ENCODE measurements at places on chromosomes 11 and 22.

GRCh38 chr11:37404231-37404630, 806.2 kb upstream of the RAG2 start:
- no peak for DNase-seq

- no peak for DNase-seq
These were observed 64.7 kb downstream of the ADAMTS15 start for GRCh38 chr11:130513132-130513531.

DNA sequence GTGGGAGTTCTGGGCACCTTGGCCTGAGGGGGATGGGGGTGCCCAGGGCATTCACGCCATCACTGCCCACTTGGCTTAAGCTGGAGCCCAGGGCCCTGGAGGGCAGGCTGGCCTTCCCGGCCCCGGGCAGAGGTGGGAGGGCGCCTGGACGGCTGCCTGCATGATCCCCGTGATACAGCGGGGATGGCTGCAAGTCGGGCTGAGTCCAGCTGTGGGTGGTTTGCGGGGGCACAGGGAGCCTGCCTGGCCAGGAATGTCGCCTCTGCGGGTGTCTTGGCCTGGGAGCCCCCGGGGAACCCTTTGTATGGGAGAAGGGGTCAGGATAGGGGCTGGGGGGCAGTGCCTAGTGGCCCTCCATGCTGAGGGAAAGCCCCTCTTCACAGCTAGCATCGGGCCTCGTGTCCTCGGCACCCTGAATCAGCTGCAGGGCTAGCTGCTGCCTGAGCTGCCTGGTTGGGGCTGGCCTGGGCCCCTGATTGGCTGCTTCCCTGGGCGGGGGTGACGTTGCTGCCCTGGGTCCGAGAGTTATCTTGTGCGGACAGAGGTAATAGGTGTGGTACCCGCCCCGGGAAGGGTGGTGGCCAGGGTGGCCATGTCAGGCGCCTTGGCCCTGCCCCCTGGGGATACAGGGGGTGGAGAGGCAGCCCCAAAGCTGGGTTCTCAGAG, 8.3 kb downstream of the BRSK2 start:
- DNase-seq = no peak

- DNase-seq = no peak
These were observed 8.2 kb downstream of the TMPRSS5 start for GRCh38 chr11:113697756-113698407.

DNA sequence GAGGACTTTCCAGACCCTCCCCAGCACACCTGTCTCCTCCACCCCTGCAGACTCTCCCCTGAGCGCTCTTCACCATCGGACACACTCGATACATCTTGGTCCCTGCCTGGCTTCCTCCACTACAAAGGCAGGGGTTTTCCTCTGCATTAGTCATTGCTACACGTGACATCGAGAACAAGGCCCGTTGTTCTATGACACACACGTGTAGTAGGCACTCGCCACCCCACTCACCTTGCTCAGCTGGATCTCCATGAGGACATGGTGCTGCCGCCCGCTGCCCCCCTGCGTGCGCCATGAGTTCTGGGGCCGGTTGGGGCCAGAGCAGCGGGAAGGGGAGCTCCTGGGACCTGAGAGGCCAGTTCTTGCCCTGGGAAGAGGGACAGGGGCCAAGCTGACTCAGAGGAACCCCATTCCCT, 16.7 kb downstream of the ATG2A start:
- no peak for DNase-seq

DNA sequence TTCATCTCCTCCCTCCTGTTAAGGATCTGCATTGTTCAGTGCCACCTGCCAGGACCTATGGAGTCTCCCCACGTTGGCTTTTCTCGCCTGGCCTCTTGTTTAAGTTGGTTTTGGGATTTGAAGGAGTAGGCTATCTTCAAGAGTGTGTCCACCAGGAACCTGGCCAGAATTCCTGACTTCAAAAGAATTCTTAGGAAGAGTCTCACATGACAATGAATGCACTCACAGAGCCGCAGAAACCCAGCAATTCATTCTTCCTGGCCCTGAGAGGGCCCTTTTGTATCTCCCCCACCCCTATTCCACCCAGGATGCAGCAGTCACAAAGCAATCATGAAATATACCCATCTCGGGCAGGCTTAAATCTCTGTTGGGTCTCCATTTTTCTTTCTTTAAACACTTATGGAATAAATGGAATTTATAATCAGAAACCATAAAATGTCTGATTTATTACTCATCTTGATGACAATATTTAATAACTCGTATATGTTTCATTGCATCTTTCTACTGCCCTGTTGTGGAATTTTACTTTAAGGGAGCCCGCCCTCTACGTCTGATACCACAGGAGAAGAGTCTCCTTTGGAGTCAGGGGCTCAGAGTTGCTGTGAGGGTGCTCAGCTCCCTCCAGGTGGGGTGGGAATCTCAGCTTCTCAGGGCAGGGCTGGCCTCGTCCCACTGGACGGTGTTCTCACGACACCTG, 507.0 kb downstream of the NTM start:
- no peak for DNase-seq

DNA sequence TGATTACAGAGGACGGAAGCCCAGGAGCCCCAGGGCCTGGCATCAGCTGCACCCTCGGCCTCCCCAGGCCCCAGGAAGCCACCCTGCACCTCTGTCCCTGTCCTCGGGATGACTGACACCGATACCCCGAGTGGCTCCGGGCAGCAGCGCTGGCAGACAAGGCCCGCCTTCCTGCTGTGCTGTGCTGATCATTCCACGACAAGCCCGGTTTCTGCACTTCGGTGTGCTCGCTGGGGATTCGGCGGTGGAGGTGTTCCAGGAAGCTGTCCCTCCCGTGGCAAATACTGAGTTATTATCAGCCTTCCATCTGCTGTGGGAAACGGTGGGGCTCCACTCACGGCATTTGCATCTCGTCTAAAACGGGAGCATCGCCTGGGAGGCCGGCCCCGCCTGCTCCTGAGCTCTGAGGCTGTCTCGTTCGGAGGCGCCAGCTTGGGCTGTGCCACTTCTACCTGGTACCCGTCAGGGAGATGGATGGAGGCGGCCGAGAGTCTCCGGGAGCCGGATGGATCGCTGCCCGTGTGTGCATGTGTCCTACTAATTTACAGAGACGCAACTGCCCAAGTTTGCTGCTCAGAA, 506.1 kb downstream of the BRD1 start:
- DNase-seq = no peak

DNA sequence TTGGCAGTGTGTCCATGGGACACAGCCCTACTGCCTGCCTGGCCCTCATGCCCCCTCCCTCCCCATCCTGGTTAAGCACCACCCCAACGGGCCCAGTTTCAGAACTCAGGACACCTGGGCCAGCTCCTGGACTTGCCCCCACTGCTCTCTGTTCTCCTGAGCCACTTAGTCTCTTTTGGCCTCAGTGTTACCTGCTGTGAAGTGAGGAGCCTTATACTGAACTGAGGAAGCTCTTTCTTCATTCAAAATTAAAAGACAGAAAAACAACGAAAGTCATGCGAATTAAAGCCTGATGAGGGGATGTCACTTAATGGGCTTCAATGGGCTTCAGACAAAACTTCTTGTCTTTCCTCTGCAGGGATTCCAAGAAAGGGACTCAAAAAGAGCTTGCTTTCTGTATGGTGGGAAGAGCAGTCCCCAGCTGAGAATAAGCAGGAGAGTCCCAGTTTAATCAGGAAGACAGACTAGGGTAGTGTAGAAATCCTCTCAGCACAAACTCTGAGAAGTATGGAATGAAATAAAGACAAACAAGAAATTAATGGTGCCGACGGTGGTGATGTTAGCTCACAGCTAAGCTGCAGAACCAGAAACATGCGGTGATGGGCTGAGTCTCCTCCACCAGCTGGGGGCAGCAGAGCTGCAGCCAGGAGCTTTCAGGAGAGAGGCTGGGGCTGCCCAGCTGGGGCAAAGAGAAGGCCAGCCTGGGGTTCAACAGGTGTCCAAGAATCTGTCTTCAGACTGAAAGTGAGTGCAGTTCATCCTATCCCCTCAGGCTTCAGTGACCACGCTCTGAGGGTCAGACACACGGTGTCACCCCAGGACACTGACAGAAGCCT, 101.0 kb downstream of the GGTLC2 start:
- no peak for DNase-seq

- no peak for DNase-seq
These were observed 103.7 kb upstream of the RASSF10 start for GRCh38 chr11:12905435-12905834.

DNA sequence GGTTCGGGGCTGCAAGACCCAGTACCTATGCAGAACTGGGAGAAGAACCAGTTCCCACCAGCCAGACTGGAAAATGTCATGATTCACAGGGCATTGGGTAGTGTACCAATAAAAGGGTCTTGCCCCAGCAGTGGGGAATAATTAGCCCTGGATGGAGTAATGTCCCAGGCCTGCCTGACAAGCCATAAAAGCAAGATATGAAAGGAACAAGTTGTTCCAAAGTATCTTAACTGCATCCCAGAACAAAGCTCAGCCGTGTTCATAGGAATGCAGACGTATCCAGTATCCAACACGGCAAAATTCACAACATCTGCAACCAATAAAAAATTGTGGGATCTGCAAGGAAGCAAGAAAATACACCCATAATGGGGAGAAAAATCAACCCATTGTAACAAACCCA, 47.9 kb downstream of the ASCL2 start:
- no peak for DNase-seq

DNA sequence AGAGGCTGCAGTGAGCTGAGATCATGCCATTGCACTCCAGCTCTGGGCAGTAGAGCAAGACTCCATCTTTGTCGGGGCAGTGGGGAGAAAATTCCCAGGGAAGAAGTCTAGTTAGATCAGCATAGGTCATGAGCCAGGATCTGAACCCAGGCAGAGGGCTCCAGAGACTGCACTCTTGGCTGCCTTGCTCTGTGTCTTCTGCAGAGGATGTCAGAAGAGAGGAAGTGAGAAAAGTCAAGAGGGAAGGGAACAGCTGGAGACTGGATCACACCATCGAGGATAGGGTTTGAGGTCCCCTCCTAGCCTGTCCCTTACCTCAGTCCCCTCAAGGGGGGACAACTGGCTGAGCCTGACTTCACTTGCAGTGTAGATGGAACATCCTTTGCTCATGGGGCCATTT, 5.8 kb downstream of the MYOD1 start:
- no peak for DNase-seq

DNA sequence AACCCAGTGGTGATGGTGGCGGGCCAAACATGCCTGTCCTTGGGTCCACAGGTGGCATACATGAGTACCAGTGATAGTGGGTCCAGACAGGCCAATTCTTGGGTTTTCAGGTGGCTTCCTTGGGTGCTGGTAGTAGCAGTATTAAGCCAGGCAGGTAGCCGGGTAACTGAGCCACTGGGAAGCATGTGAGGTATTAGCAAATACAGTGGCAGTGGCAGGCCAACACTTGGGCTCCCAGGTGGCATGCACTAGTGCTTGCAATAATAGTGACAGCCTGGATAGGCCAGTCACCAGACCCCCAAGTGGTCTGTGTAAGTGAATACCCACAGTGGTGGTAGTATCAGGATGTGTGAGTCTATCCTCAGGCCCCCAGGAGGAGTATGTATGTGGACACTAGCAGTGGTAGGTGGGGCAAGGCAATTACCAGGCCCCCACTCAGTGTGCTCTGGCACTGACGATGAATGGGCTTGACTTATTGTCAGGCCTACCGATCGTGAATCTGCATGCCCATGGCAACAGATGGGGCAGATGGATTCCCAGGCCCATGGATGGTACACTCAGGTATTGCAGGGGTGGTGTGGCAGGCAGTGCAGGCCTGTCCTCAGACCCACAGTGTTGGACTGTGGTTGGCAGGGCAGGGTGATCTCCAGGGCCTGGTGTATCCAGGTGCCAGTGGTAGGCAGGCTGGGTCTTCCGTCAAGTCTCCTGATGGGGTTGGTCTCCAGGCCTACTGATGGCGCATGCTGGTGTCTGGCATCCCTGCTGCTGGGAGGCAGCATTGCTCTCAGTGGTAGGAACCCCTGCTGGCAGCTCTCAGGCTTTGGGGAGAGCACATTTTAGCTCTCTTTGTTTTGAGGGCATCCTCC, 840.7 kb downstream of the FAM181B start:
- no peak for DNase-seq

GRCh38 chr11:115515647-115516395, 11.6 kb upstream of the CADM1 start:
- no peak for DNase-seq

- DNase-seq = no peak
These were observed 10.7 kb downstream of the XNDC1N start for GRCh38 chr11:71917646-71918140.

- peak; percentile 37 for DNase-seq
These were observed 12.8 kb downstream of the DGCR2 start for GRCh38 chr22:19109198-19110063.

DNA sequence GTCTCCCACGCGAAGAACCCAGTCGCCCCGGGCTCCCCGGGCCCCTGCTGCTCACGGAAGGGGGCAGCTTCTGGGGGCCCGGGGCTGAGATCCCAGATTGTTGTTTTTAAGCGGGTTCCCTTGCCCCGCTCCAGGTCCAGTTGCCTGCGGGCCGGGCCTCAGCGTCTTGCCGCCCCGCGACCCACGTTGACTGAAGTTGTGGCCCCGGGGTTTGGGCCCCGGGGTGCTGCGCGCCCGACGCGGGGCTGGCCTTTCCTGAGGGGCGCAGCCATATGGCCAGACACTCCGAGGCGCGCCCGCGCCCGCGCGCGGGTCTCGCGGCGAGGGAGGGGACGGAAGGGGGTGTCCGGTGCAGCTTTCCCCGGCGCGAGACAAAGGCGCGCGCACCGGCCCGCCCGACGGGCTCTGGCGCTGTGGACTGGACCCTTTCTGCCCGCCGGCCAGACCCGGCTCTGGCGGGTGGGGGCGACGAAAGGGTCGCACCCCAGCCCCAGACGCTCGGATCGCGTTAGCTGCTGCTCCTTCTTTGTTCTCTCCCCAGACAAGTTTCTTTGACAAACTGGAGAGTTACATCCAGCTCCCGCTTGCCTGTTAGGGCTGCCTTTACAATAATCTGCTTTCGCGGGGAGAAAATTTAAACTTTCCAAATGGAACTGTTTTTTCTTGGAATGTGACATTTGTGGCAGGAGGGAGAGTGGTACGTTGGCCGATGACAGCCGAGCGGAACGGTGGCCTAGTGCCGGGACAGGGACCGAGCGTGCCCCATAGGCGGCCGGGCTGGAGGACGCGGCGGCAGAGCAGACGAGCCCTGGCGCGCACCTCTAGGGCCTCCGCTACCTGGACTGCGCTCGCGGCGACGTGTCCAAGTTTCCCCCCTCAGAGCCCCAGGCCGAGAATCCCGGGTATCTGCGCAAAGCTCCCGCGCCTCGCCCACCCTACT, 716 bp downstream of the AMOTL1 start:
- DNase-seq = no peak
